Activated T-helper 2 cell treated with anti-CD3 and anti-CD28 coated beads, Interferon-gamma antibody, Interleukin-2, Interleukin-4, amounts not matched to agents 10 μg/mL and 5 μg/mL and 100 μg/mL, durations not matched to agents 14 hours and 24 hours and 36 hours (primary cell): ENCODE measurements at places on chromosomes 2 and 18. TPM values are rescaled to one million over a fixed set of nuclear protein-coding genes. Genes with fewer than 3 reads are reported as not detected.
A peak's percentile ranks its signal among the peaks of the same experiment; 100 is the strongest.

The STARD6 gene
- total RNA-seq = not detected in 2 replicates

DNA sequence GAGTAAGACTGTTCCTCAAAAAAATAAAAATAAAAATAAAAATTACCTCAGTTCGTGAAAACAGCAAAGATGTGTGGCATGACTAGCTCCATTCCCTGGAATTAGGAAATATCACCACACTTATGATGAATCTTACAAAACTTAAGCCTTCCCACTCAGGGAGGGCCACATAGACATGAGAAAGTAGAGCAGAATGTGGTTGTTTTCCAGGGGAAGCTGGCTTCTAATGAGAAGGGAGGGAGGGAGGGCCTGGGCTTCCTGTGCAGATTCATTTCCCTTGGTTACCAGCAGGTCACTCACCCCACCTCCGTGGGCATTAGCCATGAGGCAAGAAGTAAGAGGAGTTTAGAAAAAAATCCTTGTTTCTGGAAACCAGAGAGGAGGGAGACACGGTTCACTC is 95.9 kb upstream of the RMDN2 start:
- DNase-seq = no peak

The DYNAP gene
- total RNA-seq = not detected in 2 replicates

The OR6B2 gene
- not detected in 2 replicates for total RNA-seq

- DNase-seq = no peak
These were observed 3.9 kb downstream of the GLI2 start for GRCh38 chr2:120739438-120740090.

DNA sequence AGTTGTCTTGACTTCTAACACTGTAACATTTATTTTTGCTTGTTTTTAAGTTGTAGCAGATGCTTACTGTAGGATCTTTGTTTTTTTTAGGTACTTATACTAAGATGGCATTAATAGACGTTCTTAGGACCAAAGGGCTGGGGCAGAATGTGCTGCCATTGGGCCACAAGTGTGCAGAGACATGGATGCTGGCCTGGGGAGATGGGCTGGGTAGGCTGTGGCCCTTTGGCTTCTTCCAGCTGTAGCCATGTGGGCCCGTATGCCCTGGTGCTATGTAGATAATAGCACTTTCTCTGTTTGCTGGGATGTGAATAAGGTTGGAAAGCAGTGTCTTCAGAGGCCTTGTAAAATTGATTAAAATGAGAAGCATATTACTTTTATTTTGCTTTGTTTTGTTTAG is 18.8 kb downstream of the RAB31 start:
- DNase-seq = no peak

DNA sequence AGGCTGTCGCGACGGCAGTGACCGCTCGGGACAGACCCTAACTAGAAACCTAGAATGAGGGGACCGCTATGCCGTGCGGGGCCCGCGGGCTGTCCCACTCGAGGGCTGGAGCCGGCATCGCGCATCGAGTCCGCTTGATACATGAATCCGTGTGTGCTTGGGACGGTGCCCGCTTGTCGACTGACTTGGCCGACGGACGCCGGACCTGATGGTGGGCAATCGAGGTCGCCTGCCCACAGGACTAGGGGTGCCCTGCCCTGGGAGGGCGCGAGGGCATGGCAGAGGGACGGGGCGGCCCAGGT is 749 bp upstream of the PTMA start:
- DNase-seq = peak; percentile 61

DNA sequence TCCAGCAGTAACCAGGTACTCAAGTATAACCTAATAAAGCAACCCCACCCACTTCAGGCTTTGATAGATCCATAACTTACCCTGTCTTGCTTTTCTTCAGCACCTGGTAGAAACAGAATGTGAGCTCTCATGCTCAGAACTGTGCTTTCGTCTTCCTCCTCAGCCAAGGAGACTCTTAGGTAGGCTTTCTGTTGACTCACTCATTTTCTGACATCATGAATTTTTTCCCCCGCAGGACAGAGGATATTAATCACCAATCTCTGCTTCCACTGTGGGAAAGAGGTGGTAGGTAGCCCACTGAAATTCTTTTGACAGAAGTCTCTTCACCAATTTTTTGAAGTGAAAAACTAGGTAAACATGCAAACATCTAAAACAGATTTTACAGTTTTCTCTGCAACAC is 241.2 kb upstream of the KCNJ3 start:
- no peak for DNase-seq

DNA sequence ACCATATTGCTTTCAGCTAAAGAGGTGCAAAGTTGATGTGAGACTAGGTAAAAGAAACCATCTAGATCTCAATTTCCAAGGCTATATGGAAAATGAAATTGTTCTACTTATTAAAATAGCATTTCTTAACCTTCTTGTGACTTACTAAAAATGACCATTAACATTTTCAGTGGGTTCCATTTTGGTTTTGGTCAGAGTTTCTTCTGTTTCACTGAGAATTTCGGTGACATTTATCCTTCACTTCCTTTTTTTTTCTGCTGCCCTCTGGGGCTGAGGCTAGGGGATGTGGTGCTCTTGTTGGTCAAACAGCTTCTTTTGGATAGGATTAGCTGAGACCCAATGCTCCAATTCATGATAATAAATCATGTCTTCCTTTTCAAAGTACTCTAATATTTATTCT is 44.3 kb upstream of the REL start:
- no peak for DNase-seq

The IL36G gene
- total RNA-seq = not detected in 2 replicates

The IKZF2 gene
- 13.4 and 17.2 TPM in 2 replicates for total RNA-seq

The PRKAG3 gene
- total RNA-seq = not detected in 2 replicates

The G6PC2 gene
- not detected in 2 replicates for total RNA-seq

DNA sequence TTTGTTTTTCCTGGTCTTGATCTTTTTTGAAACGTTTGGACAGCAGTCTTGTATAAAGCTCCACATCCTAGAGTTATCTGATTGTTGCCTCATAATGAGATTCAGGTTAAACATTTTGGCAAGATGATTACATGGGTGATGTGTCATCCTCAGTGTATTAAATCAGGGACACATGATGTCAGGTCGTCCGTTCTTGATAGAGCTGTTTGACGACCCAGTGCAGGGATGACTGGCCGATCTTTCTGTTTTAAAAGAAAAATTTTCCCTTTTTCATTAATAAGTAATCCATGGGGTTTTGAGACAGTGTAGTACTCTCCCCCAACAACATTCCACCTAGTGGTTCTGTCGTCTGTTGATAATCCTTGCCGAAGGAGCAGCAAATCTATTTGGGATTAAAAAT is 44.5 kb upstream of the SERPINB2 start:
- no peak for DNase-seq

GRCh38 chr2:173523497-173523896 is 168.8 kb downstream of the CDCA7 start:
- no peak for DNase-seq

GRCh38 chr18:73669297-73669696 is 478.3 kb downstream of the FBXO15 start:
- DNase-seq = no peak

DNA sequence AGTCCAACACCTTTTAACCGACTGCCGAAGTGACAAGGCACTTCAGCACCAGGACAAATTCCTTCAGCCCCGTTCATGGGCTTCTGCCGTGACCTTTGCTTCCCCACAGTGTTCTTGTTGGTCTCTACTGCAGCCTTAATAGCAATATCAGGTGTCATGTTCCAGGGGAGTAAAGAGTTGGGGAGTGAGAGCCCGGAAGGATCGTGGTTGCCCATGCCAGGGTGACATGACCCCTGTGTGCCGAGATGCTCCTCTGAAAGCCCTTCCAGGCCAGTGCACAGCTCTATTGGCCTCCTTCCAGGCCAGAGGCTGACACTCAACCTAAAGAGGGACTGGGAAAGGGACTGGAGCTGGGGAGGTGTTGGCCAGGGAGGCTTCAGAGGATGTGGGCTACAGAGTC is 279.2 kb downstream of the CYRIA start:
- DNase-seq = no peak

DNA sequence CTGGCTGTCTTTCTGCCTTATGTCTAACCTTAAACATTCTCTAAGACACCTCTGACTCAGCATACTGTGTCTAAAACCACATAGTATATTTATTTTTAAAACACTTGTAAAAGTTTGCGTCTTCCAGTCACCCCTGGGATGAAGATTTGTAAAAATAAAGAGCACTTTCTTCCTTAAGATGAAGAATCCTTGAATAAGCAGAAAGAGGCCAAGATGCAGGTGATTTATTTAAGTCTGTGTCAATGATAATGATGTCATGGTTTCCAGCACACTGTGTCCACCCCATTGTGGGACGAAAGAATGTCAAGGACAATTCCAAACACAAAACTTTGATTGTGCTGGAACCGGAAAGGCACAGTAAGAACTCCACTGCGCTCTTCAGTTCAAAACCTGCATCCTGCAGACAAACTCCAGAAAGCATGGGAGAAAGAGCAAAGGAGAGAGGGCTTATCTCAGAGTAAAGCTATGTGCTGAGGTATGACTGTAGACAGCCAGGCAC is 92.9 kb downstream of the ZEB2 start:
- no peak for DNase-seq

- no peak for DNase-seq
These were observed 45.5 kb downstream of the TBC1D8 start for GRCh38 chr2:101105654-101106053.

DNA sequence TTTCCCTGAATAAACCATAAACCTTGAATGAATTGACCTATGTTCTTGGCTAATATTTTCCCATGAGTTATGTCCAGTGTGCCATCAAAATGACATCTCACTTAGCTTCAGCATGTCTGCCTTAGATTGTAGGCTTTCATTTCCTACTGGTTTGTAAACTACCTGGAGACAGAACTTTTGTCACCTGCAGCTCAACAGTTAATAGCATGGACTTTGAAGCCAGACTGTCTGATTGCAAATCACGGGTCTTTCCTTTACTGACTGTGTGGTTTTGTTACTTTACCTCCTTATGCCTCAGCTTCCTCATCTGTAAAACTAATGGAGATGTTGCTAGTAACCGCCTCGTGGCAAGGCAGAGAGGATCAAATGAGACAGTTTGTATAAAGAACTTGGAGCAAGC is 187.1 kb downstream of the SUCLG1 start:
- DNase-seq = no peak

GRCh38 chr2:203659331-203660049 is 46.9 kb upstream of the CD28 start:
- no peak for DNase-seq

DNA sequence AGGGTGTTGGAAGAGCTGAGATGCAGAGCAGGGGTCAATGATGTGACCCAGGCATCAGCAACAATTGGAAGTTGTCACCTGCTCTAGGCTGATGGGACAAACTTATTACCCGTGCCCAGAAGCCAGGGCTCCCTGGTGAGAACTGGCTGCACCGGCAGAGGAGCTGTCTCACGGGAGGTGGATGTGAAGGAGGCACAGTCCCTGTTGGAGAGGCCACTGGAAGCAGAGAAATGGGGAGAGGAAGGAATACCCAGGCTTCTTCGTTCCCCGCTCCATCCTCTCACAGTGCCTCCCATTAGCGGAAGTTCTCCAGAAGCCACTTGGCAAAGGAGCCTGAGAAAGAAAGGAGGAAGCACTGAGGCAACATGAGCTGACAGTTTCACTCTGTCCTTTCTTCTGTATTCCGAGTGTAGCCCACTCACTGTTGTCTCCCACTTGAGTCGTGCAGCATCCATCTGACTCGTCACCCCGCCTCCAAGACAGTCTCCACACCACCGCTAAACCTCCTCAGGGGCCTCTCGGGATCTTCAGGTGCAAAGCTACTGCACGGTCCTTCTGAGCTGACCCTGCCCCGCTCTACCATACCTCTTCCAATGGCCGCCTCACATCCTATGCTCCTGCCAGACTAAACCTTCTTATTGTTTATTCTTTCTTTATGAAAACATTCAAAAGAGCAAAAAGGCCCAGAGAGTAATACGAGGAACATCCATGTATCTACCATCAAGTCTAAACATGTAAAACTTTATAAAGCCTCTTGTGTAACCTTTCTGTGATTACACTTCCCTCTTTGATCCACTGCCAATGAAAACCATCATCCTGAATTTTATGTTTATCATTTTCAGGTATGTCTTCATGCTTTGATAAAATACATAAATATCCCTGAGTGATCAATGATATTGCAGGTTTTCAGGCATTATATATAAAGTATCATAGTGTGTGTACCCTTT is 19.1 kb upstream of the AFTPH start:
- DNase-seq = no peak

DNA sequence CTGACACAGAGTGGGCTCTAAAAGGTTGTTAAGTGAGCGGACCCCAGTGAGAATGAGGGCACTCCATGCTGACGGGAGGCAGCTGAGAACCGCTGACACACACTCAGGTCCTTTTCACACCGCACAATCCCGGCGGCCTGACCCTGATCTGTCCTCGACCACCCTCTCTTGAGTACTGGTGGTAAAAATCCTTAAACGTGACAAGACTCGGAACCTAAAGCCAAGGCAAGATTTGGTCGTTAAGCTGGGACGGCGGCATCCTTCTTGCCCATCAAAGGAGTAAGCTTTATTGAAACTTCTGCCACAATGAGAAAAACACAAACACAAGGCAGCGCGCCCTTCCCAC is 569 bp downstream of the TMX3 start:
- DNase-seq = no peak

The CELF4 gene
- total RNA-seq = not detected in 2 replicates

GRCh38 chr2:120629241-120629895 is 106.3 kb upstream of the GLI2 start:
- no peak for DNase-seq

- DNase-seq = no peak
These were observed 609.0 kb downstream of the IRS1 start for GRCh38 chr2:226190479-226191252.

- no peak for DNase-seq
These were observed 8.0 kb downstream of the KLF7 start for GRCh38 chr2:207157731-207158130.

DNA sequence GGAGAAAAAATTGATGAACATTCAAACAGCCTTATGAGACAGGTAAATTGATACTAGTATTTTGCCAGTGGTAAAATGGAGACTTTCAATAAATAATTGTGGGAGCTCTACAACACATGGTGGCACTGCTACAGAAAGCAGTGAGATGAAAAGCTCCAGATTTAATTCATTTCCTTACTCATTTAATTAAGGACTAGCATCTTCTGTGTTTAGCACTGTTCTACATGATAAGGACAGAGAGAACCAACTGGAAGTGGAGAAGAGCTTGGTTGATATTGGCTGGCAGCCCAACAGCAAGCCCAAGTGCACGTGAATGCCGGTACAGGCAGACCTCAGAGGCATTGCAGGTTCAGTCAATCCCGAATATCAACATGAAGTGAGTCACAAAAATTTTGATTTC is 470.4 kb upstream of the MYT1L start:
- DNase-seq = no peak

The SPR gene
- total RNA-seq = 9.5 and 9.9 TPM in 2 replicates
